ENCODE measurements at places on chromosomes 13 and 19.
A peak's percentile ranks its signal among the peaks of the same experiment; 100 is the strongest.

DNA sequence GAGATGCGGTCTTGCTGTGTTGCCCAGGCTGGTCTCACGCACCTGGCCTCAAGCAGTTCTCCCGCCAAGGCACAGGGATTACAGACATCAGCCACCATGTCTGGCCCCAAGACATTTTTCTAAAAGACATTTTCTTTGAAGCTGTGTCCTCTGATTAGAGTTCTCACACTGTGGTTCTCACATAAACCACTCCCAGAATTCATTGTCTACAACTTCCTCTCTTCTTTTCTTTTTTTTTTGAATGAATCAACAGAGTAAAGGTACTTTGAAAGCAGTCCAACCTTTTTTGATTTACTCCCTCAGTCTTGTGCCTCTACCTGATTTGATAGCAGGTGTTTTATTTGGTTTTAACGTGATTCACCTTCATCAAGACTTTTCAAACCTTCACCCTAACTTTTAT lies 14.3 kb upstream of the SHD start:
- no peak for DNase-seq

DNA sequence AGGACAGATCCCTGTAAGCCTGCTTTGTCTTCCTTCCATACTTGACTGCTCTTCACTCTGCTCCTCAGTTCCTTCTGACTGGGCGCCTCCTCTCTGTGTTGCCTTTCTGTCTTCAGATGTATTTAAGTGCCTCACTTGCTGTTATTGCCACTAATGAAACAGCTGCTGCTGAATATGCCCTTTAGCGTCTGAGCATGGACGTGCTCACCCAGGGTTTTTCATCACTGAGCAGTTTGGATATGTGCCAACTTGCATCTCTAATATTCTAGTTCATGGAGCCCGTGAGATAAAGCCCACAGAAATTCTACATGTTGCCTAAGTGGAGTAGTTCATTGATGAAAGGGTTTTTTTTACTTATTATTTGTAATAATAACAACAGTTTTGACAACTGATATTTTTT lies 198.2 kb downstream of the MYO16 start:
- DNase-seq: no peak

DNA sequence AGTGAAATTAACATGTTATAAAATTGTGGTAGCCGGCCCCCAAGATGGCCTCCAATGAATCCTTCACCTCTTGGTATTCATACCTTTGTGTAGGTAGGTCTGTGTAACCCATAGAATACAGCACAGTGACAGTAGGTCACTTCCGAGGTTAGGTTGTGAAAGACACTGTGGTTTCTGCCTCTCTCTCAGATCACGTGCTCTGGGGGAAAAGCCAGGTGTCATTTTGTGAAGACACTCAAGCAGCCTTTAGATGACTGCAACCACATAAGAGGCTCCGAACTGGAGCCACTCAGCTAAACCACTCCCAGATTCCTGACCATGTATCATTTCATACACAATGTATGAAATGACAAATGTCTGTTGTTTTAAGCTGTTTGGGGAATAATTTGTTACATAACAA lies 9.8 kb upstream of the USPL1 start:
- no peak for DNase-seq

- DNase-seq: no peak
Measured at GRCh38 chr19:53892981-53893325, 11.0 kb downstream of the PRKCG start.

DNA sequence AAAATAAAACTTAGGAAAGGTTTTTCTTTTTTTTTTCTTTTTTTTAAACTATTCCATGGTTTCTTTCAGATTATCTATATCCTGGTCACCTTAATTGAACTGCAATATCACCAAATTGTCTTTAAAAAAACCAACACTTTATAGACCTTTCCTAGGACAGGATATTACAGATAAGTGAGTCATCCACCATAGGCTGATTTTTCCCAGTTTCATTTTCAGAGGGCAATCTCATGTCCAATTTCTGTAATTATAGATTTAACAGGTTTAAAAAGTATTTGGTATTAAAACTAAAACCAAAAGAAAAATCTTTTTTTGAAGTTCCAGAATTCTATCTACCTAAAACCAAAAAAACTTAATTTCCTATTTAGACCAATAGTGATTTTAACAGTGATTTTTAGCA lies 13.2 kb downstream of the SPART start:
- no peak for DNase-seq

DNA sequence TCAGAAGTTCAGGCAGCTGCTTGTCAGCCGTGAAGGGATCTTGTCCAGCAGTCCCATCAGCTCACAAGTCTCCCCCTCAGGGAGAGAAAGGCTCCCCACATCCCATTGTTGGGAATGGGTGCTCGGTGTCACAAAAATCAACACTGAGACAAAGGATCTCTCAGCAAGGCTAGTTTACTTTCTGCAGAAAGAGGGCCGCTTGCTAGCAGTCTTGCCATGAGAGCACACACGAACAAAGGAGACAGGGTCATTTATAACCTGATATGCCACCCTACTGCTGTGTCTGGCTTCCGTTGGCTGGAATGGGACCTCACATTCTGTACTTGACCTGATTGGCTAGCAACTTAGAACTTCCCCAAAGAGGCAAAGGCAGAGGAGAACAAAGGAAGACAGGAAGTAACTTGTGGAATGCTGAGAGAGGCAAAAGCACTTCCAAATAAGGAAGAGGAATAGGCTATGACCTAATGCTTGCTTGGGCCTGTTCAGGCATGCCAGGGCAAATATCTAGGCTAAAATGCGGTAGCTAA lies 8.7 kb upstream of the IGFL3 start:
- DNase-seq: peak; percentile 52

GRCh38 chr19:18700501-18701249 lies 17.2 kb downstream of the CRTC1 start:
- no peak for DNase-seq

DNA sequence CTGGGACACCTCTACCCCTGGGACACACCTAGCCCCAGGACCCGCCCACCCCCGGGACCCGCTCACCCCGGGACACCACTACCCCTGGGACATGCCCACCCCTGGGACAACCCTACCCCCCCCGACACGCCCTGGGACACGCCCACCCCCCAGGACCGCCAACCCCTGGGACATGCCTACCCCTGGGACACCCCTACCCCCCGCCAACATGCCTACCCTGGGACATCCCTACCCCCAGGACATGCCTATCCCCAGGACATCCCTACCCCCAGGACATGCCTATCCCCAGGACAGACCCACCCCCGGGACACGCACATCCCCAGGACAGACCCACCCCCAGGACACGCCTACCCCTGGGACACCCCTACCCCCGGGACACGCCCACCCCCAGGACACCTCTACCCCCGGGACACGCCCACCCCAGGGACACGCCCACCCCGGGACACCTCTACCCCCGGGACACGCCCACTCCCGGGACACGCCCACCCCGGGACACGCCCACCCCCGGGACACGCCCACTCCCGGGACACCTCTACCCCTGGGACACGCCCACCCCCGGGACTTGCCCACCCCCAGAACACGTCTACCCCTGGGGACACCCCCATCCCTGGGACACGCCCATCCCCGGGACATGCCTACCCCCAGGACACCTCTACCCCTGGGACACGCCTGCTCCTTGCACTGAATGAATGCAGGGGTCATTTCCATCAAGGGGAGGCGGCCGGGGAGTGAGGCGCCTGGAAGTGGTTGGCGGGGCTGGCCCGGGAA lies 32.3 kb downstream of the ADPRHL1 start:
- DNase-seq: no peak

DNA sequence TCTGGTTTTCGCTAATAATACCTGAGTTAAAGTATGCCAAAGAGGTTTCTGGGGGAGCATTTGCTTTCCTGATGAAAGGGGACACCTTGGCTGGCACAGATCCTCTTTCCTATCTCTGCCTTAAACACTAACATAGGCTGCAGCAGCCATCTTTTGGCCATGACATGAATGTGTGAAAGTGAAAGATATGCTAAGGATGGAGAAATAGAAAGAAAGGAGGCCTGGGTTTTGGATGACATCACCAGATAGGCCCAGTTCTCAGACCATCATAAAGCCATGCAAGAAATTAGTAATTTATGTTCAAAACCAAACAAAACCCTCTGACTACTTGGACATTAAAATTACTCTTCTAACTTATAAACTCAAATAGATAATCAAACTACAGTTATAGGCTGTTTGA lies 279.7 kb downstream of the COG6 start:
- no peak for DNase-seq

DNA sequence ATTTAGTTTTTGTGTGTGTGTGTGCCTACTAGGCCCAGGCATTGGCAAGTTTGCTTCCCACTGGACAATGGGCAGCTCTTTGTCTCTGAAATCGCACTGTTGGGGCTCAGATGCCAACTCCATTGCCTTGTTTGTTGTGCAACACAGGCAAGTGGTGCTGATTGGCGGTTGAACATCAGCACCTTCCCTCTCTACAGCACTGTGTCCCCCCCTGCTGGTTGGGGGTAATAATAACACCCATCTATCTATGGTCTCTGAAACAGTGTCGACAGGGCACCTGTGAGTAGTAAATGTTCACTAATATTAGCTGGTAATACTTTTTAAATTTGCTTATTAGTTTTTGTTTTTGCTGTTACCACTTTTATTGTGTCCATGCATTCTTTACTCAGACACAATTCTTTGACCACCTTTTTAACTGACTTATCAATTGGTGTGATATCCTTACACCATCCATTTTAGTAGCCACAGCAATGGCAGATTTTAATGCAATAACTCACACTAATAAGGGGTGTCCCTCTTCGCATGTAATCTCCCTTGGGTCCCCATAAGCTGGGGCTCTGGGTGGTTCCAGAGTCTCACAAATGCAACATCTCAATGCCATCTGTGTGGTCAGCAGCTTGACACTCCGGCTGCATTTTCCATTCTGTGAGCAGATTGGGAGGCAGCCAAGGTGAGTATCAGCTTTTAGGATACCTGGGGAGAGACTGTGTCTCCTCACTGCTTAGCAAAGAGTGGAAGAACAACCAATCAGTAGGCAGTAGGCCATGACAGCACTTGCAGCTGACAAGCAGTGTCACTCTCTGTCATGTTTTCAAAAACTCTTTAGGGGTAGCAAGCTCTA lies 47.7 kb upstream of the UQCRFS1 start:
- no peak for DNase-seq

DNA sequence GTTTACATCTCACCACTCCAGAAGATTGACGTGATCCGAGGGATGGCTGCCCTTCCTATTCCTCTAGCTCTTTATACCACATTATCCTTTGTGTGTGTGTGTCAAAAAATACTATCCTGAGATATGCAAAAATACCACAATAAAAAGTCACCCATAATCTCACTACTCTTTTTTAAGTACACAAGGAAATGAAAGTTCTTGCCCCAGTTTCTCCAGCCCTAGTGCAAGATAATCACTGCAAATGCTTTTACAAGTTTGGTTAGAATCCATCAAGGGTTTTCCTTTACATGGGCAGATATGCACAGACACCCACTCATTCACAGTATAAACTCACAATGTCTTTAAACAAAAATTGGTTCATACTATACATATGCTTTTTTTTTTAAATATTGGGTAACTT lies 89.3 kb downstream of the DIAPH3 start:
- no peak for DNase-seq

- DNase-seq: no peak
Measured at GRCh38 chr19:9848762-9849161, 13.6 kb downstream of the PIN1 start.

- no peak for DNase-seq
Measured at GRCh38 chr13:44730851-44731250, 154.7 kb upstream of the TSC22D1 start.

DNA sequence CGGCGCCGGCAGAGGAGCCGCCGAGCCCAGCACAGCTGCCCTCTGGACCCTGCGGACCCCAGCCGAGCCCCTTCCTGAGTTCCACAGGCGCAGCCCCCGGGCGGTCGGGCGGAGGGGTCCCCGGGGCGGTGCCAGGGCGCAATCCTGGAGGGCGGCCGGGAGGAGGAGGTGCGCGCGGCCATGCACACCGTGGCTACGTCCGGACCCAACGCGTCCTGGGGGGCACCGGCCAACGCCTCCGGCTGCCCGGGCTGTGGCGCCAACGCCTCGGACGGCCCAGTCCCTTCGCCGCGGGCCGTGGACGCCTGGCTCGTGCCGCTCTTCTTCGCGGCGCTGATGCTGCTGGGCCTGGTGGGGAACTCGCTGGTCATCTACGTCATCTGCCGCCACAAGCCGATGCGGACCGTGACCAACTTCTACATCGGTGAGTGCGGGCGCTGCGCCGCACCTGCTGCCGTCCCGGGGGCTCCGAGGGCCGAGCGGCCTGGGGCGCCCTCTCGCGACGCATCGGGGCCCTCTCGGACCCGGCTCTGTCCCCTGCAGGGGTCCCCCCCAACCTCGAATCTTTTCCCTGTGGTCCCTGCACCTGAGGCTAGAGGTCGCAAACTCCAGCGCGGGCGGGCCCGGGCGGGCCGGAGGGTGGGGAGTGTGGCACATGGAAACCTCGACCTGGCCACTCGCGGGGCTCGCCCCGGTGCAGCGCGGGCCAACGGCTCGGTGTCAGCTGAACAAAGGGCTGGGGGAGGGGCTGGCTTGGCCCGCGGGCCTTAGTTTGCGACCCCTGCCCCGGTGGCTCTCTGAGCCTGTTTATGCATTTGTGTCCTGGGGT lies at the start of gene KISS1R:
KISS1R (plus strand) TSS at position 11 of the 829 bp plus-strand sequence; CDS start at position 181, 170 bp downstream.
- no peak for DNase-seq

DNA sequence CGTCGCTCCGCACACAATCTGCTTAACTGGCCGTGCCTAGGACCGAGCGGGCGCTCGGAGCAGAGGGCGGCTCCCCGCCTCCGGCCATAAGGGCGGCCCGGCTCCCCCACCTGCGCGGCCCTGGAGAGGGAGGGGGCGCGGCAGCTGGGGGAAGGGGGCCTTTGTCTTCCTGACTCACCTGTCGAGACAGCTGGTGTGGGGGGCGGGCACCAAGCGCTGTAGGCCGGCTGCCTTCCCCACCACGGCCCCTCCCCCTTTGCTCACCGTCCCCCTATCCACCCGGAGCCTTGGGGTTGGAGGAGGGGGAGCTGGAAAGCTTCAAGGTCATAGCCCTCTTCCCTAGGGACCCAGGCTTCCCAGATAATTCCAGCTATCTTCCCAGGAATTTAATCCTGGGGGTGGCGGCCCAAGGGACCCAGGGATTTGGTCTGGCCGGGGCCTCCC lies 1.2 kb downstream of the VASP start:
- DNase-seq: no peak

DNA sequence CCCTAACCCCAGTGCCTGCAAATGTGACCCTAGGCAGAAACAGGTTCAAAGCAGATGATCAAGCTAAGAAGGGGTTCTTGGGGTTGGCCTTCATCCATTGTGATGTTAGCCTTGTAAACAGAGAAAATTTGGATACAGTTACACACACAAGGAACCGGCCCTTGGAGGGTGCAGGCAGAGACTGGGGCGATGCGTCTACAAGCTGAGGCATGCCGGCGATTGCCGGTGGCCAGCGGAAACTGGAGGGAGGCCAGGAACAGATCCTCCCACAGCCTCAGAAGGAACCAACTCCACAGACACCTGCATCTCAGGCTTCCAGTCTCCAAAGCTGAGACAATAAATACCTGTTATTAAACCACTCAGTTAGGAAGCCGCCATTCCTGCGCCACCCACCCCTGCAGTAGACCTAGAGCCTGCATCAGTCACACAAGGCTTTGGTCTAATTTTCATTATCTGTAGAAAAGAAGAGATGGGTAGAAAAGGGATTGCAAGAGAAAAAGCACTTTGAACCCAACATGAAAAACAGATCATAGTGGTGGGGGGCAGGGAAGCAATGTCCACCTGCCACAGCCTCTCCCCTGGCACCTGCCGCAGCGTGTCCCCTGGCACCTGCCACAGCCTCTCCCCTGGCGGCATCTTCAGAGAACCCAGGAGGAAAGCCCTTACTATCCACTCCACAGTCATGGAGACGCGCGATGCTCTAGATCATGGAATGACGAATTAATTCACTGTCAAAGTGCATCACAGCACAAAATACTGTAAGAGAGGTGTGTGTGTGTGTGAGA lies 119.7 kb upstream of the SOX1 start:
- no peak for DNase-seq
